ENCODE measurements at places on chromosomes 5 and 9.

DNA sequence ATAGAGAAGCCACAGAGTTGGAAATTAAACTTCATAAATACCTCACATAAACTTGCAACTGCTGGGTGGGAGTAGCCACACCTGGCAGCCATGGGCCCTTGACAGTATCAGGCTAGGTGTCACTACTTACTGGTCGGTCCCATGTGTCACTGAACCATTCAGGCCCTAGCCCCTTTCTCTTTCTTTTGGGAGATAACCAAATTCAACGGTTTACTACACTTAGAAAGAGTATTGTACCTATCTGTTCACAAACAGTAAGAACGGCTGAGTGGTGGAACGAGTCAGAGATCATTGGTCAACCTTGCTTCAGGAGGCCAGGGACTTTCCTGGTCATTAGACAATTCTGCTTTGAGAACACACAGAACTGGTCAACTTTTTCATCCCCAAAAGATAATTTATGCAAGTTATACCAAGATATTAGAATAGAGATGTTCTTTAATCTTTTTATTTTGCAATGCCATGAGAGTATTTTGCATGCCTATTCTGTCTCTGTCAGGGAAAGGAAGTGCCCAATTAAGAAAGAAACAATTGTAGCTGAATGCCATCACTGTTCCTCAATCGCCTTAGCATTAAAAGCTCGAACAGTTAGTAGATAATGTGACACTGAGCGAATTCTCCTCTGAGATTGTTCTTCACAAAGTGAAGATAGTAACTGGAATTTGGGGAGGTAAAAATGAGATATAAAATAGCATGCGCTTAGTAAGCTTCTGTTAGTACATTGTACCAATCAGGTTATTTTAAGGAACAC is 50.9 kb downstream of the GOLPH3 start:
- DNase-seq, result no peak

- DNase-seq, result no peak
Measured at GRCh38 chr5:73912821-73913271, 286.9 kb downstream of the ARHGEF28 start.

- DNase-seq, result no peak
Measured at GRCh38 chr5:87410931-87411330, 1.8 kb downstream of the CCNH start.

DNA sequence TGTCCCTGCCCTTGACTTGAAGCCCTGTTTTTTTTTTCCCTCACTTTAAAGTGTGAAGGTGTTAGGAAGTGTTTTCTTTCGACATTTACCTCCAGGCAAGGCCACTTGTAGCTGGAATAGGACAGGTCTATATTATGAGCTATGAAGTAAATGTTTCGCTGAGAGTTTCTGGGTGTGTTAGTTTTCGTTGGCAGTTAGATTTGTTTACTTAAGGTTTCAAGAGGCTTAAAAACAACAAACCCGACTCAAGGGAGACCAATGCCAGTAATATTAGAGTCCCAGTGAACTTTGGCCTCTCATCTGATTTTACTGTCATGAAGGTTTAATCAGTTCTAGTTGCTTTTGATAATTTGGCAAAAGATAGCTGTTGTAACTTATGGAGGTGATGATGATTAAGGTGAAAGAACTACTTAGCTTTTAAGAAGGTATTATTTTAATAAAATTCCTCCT is 25.2 kb downstream of the OCLN start:
- DNase-seq, result peak; percentile 96

- peak; percentile 63 for DNase-seq
Measured at GRCh38 chr5:143376911-143377813, 26.3 kb downstream of the NR3C1 start.

- peak; percentile 69 for DNase-seq
Measured at GRCh38 chr9:1005043-1005667, 28.7 kb downstream of the DMRT3 start.

DNA sequence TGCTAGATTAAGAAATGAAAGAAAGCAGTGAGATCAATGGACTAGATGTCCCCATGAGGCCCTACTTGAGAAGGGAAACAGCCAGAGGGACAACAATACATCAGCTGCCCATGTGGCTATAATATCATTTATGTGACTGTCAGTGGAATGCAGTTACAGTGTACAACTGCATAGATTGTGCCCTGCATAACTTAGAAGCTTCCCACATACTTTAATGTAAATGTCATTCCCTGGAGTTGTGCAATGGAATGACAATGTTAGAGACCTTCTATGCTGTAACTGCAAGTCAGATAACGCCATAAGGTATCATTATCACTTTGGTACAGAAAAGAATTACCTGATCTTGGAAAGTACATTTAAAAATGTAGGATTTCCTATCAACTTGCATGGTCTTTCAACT is 67.4 kb downstream of the FBN2 start:
- DNase-seq, result peak; percentile 29

DNA sequence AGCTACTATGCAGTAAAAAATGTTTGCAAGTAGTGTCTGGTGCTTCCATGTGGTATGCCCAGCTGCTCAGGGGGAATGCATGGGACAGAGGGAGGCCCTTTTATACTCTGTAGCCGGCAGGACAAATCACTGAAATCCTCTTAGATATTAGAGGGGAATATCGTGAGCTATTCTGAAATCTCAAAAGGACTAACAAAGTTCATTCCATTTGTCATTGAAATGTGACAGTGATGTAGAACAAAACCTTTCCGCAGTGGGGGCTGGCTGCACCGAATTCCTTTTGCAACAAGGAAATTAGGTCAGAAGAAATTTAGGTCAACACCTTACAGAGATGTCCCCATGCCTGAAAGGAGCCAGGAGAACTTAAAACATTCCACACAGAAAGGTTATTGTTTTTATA is 72.4 kb upstream of the MEF2C start:
- no peak for DNase-seq

- DNase-seq, result peak; percentile 23
Measured at GRCh38 chr9:90801241-90801972, at the start of gene SYK. SYK (plus strand) TSS chr9:90801819; CDS start chr9:90843899, 42,080 bp downstream.

DNA sequence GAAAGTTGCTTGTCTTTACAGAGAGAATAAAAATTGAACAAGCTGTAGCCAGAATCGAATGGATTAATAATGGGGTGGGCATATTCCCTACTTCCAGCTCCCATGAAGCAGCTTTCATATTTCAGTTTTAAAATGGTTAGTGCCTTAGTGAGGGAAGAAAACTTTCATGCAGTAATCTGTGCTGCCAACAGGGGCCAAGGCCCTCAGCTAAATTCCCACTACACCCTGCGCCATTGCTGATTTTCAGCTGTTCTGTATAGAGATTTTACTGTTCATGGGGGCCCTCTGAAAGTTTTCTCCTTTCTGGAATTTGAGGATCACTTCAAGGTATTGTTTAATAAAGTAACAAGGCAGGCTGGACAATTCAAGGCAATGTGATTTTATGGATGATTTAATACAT is 58.2 kb downstream of the CAST start:
- no peak for DNase-seq

- no peak for DNase-seq
Measured at GRCh38 chr5:100401149-100401548, 134.0 kb upstream of the FAM174A start.

DNA sequence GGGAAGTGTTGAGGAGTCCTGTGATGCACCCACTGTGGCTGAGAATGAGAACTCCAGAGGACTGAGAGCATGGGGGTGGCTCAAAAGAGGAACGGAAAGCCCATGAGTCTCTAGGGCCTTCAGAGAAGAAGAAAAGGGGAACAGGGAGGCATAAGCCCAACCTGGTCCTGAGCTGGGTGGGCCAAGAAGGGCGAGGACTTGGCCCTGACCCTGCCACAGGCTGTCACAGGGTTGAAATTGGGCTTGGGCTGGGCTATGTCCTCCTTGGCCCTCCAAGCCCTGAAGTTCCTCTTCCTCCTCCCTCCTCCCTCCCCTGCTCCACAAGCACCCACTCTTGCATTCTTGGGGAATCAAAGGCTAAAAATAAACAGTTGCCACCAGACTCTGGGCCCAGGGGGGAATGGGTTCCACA is 49.3 kb upstream of the PPARGC1B start:
- no peak for DNase-seq
